ENCODE measurements at places on chromosomes 7 and 10.

- peak; percentile 46 for DNase-seq
Observed at GRCh38 chr10:30781670-30782121, 152.1 kb upstream of the LYZL2 start.

DNA sequence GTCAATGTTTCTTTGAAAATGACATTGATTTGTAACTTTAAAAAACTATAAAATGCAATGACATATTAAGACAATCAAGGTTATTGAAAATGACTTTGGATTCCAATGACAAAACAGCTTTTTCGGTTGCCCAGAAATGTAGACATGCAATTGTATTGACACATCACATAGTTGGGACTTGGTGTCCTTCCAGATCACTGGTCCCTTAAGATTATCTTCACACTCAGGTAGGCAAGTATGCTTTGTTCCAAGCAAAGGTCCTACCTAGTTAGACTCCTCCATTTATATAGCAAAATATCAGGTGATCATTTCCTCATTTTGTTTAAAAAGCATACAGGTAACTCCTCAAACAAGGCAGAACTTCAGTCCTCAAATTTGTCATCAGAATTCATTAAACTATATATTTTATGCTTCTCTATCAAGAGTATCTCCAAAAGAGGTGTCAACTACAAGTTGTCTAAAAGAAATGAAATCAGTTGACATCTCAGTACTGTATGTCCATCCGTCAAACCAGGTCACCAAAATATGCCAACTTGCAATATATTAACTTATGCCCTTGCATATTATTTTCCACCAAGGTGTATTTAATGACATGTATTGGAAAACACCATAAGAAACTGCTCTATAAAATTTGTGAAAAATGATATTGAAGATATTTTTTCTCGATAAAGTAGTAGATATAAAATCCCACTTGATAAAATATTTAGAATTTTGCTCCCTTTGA is 64.6 kb downstream of the TSPAN12 start:
- DNase-seq: no peak

DNA sequence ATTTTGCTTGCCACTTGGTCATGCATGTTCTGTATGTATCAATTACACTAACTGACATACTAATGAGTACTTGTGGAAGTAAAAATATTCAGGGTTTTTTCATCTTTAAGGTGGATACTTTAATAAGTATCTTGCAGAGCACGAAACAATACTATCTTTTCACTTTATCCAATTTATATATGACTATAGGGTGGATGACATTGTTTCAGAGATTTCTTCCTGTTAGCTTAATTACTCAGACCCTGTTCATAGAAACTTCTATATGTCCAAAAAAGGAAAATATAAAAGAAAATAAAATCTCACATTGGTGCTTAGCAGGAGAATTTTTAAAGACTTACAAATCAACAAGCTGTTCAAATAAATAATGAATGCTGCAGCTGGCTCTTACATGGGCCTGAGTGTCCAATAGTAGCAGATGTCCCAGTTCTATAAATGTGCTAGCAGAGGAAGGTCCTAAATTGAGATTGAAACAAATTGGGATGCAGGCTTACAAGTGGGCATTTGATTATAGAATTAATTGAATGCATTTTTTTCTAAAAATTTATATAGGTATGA is 91.5 kb upstream of the THSD7A start:
- no peak for DNase-seq

DNA sequence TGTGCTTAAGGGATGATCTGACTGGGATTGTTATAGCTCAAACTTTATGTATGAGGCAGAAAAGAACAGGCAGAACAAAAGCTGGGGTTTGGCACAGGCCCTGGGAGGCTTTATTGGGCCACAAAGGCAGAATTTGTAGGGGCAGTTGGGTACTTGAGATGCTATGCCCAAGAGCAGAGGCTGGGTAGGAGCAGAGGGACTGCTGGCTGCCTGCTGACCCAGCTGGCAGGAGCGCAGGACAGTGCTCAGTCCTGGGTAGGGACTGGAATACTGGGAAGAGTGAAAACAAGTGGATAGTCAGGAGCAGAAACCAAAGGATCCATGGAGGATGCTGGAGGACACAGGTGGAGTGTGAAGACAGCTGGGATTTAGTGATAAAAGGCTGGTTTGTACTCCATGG is 75.7 kb downstream of the CCDC3 start:
- DNase-seq: no peak

DNA sequence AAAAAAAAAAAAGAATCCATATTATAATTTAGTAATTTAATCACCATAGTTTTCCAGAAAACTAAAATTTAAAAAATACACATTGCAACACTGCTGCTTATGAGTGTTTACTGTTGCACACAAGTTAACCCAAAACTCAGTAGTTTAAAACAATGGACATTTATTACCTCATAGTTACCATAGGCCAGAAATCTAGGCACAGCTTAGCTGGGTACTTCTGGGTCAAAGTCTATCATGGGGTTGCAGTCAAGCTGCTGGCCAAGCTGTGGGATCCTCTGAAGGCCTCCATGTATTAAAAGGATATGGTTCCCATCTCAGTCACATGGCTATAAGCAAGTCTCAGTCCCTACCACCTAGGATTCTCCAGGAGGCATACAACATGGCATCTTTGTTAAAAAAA is 83.6 kb downstream of the ZFAND4 start:
- no peak for DNase-seq

DNA sequence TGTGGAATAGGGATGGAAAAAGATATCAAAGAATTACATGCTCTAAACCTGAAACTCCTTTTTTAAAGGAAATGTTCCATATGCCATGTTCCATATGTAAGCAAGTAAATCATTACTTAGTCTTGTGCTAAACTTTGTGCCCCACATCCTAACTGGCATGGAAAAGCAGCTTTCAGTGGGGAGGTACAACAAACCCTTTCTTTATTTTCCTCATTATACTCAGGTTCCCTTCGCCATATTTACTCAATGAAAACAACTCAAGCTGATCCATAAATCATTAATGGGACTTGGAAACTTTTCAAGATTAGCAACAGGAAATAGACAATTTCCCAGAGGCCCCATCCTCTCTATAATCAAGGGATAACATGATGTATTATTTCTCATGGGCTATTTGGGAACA is 56.0 kb downstream of the GSAP start:
- no peak for DNase-seq

DNA sequence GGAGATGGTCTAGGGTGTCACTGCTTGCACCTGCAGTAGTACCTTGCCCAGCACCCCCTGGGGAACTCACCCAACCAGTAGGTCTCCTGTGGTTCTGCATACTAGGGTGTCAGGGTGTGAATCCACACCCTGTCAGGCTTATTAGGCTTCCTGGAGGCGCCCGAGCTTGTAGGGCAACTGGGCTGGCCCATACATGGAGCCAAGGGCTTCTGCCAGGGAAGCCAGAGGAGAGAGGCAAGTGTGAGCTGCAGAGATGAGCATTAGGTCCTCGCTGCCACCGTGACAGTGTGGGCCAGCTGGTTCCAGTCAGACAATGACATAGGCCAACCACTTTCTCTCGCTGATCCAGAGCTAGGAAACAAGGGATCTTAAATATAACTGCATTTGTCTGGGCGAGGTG is 11.2 kb downstream of the MXI1 start:
- no peak for DNase-seq

GRCh38 chr10:52599551-52600200 is 172.9 kb downstream of the MBL2 start:
- no peak for DNase-seq

- no peak for DNase-seq
Observed at GRCh38 chr10:70051848-70052247, 798 bp upstream of the MACROH2A2 start.

- DNase-seq: no peak
Observed at GRCh38 chr10:91887272-91888076, 21.8 kb downstream of the FGFBP3 start.

- no peak for DNase-seq
Observed at GRCh38 chr10:1715821-1716220, 21.5 kb downstream of the ADARB2 start.

- peak; percentile 97 for DNase-seq
Observed at GRCh38 chr7:107697321-107698049, 36.9 kb downstream of the SLC26A4 start.

DNA sequence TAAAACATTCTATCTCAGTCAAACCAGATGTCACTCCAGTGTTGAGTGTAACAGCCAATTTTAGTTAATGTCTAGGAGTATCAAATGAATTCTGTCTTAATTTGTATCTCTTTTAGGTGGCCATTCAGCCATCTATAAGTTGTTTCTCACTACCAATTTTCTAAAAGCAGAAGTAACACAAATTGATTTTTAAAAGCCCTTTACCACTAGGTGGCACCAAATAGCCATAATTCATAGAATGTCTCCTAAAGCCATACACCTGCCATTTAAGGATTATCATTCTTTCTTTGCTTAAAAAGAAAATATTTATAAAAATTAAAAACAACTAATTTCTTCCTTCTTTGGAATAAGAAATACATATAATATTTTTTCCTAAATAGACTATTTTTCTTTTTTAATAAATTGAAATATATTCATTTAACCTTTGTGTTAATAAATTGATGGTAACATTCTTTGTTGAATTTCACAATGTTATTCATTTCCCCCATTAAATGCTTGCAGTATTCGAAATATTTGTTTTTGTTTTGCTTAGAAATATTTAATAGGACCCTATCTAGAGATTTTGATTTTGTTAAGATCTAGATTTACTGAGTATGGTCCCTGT is 107.8 kb upstream of the PPP1R3A start:
- DNase-seq: peak; percentile 74

DNA sequence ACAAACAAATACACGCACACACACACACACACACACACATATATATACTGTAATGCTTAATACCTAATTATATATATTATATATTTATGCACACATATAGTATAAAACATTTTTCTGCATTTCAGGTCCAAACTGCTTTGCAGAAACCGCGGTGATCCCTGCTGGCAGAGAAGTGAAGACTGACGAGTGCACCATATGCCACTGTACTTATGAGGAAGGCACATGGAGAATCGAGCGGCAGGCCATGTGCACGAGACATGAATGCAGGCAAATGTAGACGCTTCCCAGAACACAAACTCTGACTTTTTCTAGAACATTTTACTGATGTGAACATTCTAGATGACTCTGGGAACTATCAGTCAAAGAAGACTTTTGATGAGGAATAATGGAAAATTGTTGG is 138.5 kb downstream of the VWC2 start:
- DNase-seq: no peak

- no peak for DNase-seq
Observed at GRCh38 chr7:43815373-43815772, 53.9 kb downstream of the MRPS24 start.

DNA sequence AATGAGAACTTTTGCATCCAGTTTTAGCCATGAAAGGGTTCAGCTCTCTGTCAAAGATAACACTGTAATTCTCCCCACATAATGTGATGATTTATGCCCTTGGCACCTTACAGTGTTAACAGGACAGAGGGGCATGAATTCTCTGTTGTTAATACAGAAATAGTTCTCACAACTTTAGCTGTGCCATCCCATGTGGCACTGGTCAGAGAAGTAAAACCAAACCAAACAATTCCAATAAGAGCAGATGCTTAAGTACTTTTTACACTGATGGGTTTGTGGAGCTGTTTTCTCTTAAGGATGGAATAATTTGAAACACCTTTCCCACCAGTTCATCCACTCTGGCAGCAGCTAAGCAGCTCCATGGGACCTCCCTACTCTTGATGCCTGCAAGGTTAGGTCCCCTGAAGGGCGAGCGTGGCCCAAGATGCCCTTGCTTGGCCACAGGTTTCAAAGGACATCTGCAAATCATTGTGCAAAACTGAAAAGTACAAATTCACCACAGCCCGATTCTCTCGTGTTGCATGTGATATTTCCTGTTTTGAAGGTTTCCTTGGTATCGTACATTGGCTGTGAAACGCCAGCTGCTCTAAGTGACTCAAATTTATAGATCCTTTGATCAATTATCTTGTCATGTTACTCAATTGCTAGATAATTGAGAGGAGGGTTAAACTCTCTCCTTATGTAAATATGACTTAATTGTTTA is 82.5 kb upstream of the CREB5 start:
- DNase-seq: no peak

DNA sequence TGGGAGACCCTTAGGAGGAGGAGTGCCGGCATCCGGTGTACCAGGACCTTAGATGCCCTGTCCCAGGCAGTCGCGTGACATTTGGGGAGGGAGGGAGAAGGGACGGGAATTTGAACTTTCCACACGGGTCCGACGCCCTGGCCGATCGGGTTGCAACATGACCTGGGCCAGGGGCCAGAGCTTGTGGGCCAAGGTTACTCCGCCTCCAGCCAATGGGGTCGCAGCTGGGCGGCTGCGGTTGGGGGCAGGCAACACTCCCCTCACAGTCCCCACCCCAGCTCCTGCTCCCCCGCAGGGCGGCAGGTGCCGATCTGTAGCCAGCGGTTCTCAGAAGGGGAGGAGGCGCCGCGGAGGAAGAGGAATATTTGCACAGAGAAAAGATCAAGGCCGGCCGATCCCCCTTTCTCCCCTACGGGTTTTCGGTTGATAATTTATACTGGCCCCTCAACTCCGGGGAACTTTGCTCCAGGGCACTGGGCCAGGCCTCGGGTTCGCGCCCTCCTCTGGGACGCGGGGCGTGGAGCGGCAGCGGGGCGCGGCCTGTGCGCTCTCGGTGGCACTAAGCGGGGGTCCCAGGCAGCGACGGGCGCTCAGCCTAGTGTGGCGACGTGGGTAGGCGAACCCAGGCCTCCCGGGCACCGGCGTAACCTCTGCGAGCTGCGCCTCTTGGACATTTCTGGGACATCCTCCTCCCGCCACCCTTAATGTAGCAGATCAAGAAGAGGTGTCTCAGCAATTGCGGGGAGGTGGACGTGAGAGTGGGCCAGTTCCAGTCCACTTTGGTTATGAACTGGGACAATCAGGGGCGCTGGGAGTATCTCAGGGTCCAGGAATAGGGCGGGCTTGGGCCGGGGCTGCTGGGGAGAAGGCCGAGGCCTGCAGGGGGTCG is 1.2 kb downstream of the MLXIPL start:
- no peak for DNase-seq

- DNase-seq: no peak
Observed at GRCh38 chr7:111668711-111669110, 106.4 kb upstream of the IMMP2L start.

DNA sequence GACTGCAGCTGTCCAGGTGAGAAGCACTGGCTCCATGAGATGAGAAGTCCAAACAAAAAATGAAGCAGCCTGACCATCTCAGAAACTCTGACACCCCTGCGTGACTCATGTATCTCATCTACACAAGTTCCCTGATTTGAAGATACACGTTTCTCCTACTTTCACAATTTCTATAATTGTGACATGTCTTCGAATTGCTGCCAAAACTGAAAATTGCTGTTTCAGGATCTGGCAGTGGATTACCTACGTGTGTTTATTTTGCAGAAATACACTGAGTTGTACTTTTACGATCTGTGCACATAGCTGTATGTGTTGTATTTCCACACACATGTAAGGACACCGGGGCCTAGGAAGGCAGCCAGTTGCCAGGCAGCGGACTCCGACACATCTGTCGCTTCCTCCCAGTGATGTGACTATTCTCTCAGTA is 53.2 kb downstream of the LARP4B start:
- DNase-seq: no peak

GRCh38 chr10:58993480-58994221 is 182.8 kb upstream of the PHYHIPL start:
- no peak for DNase-seq

DNA sequence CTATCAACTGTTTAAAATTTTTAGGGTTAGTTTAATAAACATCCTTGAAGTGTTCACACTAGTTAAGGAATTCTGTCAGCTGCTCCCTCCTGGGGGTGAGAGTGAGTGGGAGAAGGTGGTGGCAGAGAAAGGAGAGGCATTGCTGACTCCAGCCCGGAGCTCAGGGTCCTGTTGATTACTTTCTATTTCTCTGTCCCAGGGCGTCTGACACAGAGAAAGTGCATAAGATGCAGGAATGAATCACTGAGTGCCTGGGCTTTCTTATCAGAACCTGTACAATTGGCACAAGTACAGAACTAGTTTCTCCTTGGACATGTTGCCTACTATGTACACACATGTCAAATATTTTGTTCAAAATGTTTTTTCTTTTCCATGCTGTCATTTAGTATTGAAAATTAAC is 410.8 kb upstream of the COBL start:
- DNase-seq: no peak

Data from NCI-H1694 treated with DMSO at 0.1 percent for 48 hours (cell line).